Bronchial smooth muscle cell (primary cell): ENCODE measurements at places on chromosomes 16 and 17. TPM values are rescaled to one million over a fixed set of nuclear protein-coding genes. Genes with fewer than 3 reads are reported as not detected.

Gene SLC5A10
- total RNA-seq: not detected in 2 replicates

Gene CDT1
- 1.5 and 1.9 TPM in 2 replicates for total RNA-seq

Gene ACAP1
- 3.3 and 5.2 TPM in 2 replicates for total RNA-seq

Gene COL1A1
- 1,180 and 1,635 TPM in 2 replicates for total RNA-seq

Gene YPEL2
- total RNA-seq: 8.5 and 11.6 TPM in 2 replicates
